ENCODE measurements at places on chromosomes 3 and 15. TPM values are rescaled to one million over a fixed set of nuclear protein-coding genes. Genes with fewer than 3 reads are reported as not detected.

DNA sequence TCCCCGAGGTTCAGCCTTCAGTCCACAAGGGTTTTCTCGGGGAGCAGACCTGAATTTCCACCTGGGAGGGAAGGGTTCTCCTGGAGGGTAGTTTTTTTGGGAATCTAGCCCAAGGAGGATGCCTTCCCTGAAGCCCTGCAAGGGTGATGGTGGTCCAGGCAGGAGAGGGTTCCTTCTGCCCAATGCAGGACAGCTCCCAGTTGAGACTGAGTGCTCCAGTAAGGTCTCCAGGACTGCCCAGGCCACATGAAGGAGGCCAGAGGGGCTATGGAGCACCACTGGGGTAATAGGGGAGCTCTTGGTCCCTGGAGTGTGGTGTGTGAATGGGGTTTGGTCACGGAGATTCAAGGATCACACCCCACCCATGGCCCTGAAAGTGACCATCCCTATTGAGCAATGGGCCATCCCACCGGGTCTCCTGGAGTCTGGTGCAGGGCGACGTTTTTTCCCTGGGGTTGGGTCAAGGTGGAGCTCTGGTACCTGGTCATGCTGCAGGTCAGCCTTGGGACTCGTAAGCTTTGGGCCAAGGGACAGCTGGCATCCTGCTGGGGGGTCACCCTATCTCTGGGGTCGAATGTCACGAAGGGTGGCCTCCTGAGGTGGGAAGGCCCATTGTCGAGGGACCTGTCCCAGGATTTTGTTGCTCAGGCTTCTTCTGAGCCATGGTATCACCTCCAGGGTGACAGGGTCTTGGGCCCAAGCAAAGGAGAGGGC lies 196.5 kb downstream of the UBE3A start:
- DNase-seq = no peak
- no peak overlapping the region for H3K4me3 ChIP-seq
- no peaks in the 10 kb centered on the region for H3K36me3 ChIP-seq
- H3K27me3 ChIP-seq = no peaks in the 10 kb centered on the region
- H3K27ac ChIP-seq = no peak overlapping the region
- no peaks in the 10 kb centered on the region for H3K4me1 ChIP-seq

GRCh38 chr3:58535531-58536500 lies 1.2 kb downstream of the ACOX2 start:
- H3K27me3 ChIP-seq = no peaks in the 10 kb centered on the region
- no peak for DNase-seq
- peaks cover 12% of the 10 kb centered on the region for H3K4me1 ChIP-seq
- no peak overlapping the region for H3K27ac ChIP-seq

GRCh38 chr15:39651881-39652280 lies 71.0 kb downstream of the THBS1 start:
- H3K4me3 ChIP-seq = no peak overlapping the region
- no peaks in the 10 kb centered on the region for H3K36me3 ChIP-seq
- H3K27me3 ChIP-seq = no peaks in the 10 kb centered on the region
- peaks cover under 1% of the 10 kb centered on the region for H3K4me1 ChIP-seq
- DNase-seq = no peak
- no peak overlapping the region for H3K27ac ChIP-seq

- peaks cover 27% of the 10 kb centered on the region for H3K4me1 ChIP-seq
- DNase-seq = peak; percentile 41
- H3K27me3 ChIP-seq = no peaks in the 10 kb centered on the region
- no peak overlapping the region for H3K4me3 ChIP-seq
Observed at GRCh38 chr3:134709561-134710312, 58.9 kb upstream of the KY start.

GRCh38 chr3:14125193-14126016 lies 553 bp downstream of the TMEM43 start:
- peak; percentile 91 for DNase-seq
- peak overlapping the region; percentile 89 for H3K4me3 ChIP-seq
- H3K27me3 ChIP-seq = no peaks in the 10 kb centered on the region
- peak overlapping the region; percentile 88 for H3K27ac ChIP-seq
- peaks cover 18% of the 10 kb centered on the region for H3K36me3 ChIP-seq

GRCh38 chr3:116474032-116474780 lies 28.9 kb upstream of the LSAMP start:
- no peaks in the 10 kb centered on the region for H3K36me3 ChIP-seq
- DNase-seq = peak; percentile 0
- no peak overlapping the region for H3K27ac ChIP-seq
- H3K27me3 ChIP-seq = no peaks in the 10 kb centered on the region

- DNase-seq = peak; percentile 16
- peaks cover 6% of the 10 kb centered on the region for H3K4me1 ChIP-seq
- H3K4me3 ChIP-seq = no peak overlapping the region
- H3K27me3 ChIP-seq = no peaks in the 10 kb centered on the region
Observed at GRCh38 chr3:143482106-143483088, 362.8 kb downstream of the CHST2 start.

GRCh38 chr3:119042162-119042561 lies 7.5 kb upstream of the IGSF11 start:
- DNase-seq = no peak
- H3K27me3 ChIP-seq = no peaks in the 10 kb centered on the region
- H3K4me1 ChIP-seq = no peaks in the 10 kb centered on the region
- no peak overlapping the region for H3K4me3 ChIP-seq

The GALNT15 gene
- 0.95 TPM for total RNA-seq

The C3orf49 gene
- not detected for total RNA-seq

The PLS1 gene
- 6.0 TPM for total RNA-seq

The DZIP1L gene
- 19.8 TPM for total RNA-seq

The TRIM59 gene
- 15.8 TPM for total RNA-seq
